Stimulated activated CD4-positive, alpha-beta T cell treated with anti-CD3 and anti-CD28 coated beads, Interleukin-15, amount 100 ng/mL, for 24 hours (primary cell): ENCODE measurements at places on chromosomes 1 and 21.

- DNase-seq, result no peak
Measured at GRCh38 chr1:67126111-67126746, 8.5 kb downstream of the C1orf141 start.

- no peak for DNase-seq
Measured at GRCh38 chr1:87682565-87682964, 353.9 kb downstream of the LMO4 start.

DNA sequence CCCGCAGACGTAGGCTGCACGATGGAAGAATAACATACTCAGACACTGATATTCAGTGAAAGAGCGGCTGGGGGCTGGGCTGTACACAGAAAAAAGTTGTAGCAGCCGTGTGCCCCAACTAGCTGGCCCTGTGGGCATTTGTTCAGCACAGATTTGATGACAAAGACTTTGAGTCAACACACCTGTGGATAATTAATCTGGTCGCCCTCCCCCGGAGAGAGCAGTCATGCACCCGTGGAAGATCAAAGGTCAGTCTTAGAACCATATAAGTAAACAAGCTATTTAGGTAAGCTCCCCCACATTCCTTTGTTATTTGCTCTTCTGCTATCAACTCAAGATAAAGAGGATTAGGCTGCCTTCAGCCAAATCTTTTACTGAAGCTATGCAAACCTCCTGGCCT, 148.4 kb upstream of the HMCN1 start:
- no peak for DNase-seq

GRCh38 chr1:32066489-32066873, 6.3 kb upstream of the TMEM39B start:
- no peak for DNase-seq

DNA sequence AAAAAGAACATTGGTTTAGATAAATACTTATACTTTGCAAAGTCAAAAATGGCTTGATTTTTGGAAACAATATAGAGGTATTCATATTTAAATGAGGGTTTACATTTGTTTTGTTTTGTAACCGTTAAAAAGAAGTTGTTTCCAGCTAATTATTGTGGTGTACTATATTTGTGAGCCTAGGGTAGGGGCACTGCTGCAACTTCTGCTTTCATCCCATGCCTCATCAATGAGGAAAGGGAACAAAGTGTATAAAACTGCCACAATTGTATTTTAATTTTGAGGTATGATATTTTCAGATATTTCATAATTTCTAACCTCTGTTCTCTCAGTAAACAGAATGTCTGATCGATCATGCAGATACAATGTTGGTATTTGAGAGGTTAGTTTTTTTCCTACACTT, 65.3 kb upstream of the SAMD13 start:
- no peak for DNase-seq

GRCh38 chr1:18501833-18502232, 21.1 kb downstream of the KLHDC7A start:
- DNase-seq, result no peak

GRCh38 chr1:82108843-82109242, 308.1 kb downstream of the ADGRL2 start:
- DNase-seq, result no peak

DNA sequence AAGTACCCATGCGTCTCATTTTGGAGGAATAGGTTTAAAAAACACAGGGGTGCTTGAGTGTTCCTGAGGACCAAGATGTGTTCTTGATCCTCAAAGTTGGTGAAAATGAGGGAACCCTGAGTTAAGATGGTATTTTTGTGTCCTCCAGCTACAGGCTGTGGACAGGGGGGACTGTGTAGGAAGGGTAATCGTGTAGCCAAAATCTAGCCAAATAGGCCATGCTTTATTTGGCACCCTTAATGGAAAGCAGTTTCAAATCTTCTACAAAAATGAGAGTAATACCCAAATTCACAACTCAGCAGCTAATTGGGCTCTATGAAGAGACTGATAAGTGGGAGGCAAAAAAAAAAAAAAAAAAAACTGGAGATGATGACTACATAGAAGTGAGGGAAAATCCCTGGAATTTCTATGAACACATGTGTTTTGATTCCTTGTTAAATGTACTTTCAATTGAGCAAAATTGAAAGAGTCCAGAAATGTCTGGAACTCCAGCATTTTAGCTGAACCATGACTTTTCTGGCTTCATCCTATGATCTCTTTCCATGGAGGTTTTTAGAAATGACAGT, 470 bp downstream of the HSD11B1 start:
- no peak for DNase-seq

GRCh38 chr1:110645821-110646735, 28.7 kb downstream of the KCNA3 start:
- DNase-seq, result no peak

DNA sequence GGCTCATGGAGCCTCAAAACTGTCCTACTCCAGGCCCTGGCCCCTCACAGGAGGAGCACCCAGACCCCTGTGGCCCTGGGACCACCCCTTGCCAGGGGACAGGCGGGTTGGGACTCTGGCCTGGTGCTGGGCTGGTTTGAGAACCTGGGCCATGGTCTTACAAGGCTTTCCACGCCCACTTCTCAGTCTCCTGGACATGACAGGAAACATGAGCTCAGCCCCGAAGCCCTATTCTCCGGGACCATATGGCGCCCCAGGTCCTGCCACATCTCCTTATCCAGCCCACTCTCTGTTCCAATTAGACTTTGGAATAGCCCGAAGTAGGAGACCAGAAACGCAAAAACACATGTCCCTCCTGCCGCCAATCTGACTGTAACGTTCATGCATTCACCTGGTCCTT, 47.9 kb downstream of the KCNAB2 start:
- DNase-seq, result no peak

DNA sequence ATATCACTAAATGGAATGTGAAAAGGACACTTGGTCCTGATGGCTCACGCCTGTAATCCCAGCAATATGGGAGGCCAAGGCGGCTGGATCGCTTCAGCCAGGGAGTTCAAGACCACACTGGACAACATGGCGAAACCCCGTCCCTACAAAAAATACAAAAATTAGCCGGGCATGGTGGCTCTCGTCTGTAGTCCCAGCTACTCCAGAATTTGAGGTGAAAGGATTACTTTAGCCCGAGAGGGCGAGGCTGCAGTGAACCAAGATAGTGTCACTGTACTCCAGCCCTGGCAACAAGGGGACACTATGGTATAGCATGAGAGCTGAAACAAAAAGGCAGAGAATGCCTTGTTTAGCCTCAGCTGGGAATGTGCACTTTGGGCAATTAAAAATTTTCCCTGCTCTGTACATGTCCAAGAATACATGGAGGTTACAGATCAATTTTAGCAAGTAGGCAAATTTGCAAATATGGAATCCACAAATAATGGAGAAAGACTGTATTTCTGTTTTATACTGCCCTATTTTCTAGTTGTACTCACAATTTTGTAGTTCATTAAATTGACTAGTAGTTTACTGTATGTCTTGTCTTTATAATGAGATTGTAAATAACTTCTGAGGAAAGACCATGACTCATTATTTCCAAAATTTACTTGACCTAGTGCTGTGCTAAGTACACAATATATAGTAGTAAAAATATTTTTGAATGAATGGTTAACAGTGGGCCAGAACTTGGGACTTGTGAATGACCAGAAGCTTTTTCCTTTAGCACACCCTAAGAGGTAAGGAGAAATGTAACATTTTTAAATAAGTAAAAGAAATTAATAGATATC, 2.0 kb upstream of the ANGEL2 start:
- no peak for DNase-seq

GRCh38 chr1:7536891-7537591, 234.1 kb upstream of the VAMP3 start:
- no peak for DNase-seq

- DNase-seq, result no peak
Measured at GRCh38 chr1:98813738-98814309, 152.3 kb downstream of the SNX7 start.

DNA sequence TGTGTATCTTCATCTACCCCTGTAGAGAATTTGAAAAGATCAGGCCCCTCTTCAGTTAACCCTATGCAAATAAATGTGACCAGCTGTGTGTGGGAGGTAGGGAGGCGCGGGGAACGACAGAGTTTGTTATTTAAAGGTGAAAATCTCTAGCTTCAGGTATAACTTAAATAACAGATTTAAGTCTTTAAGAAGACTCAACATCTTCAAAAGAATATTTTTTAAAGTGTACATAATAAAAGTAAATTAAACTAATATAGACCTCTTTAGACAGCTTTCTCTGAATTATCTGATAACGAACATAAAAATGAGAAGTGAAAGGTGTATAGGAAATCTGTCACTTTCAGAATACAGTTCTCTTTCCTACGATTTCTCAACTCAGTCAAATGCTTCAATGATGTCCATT, 16.0 kb downstream of the ANGPTL3 start:
- no peak for DNase-seq

DNA sequence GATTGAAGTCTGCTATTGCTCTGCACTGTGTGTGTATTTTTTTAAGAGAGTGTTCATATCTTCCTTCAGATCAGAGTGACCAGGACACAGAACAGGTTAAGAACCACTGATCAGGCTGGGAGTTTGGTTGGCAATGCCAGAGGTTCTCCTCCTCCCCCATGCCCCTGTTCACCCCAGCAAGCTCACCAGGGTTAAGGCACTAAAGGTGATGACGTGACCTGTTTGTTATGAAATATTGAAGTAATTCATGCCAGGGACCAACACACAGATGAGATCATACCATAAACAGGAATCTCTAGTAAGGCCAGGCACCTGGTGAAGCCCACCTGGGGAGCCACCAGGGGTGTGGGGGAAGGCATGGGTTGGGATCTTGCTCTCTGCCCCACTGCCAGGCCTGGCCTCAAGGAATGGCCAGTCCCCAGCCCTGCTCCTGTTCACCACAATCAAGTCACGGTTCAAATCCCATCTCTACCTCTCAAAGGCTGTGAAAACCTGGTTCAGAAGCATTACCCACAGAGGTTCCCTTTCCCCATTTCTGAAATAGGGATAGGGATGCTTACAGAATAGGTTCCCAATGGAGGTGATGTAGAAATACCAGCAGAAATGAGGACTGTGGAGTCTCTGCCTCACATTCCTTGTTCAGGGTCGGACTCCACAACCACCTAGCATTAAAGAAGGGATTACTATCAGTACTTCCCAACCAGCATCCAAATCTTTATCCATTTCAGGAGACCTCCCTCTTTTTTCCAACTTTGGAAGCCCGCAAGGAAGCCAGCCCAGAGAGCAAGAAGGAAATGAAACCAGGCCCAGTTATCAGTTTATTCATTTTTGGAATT, 2.4 kb downstream of the ID3 start:
- no peak for DNase-seq

DNA sequence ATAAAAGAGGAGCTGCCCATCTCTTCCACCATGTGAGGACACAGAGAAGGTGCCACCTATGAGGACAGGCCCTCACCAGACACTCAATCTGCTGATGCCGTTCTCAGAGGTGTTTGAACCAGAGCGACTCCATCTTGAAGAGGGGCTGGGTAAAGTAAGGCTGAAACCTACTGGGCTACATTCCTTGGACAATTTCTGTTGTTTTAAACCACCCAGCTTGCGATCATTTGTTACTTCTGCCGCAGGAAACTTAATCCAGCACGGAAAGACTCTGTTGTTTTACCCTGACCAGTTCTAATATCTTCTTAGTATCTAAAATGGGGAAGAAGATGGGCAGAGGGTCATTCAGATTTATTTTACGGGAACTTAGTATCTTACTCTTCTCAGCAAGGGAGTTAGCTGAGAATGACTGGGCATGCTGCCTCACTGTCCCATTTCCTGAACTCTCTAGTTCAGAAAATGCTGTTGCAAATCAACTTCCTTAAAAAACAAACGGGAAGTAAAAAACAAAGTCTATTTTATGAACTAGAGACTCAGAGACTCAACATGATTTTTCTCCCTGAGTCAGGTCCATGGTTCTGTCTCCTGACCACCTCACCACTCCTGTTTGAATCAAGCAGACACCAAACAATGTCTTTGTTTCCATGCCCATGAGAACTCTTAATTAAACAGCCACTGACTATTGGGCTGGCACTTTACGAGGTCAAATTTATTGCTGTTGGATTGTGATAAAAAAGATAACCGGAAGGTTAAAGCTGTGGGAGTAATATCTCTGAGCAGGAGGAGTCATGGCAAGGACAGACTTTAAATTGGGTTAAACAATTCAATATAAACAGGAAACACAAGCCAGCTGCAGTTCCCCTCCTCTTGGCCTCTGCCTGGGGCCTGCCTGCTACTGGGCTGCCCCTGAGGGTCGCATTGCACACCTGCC, 23.8 kb upstream of the IFNAR1 start:
- no peak for DNase-seq

DNA sequence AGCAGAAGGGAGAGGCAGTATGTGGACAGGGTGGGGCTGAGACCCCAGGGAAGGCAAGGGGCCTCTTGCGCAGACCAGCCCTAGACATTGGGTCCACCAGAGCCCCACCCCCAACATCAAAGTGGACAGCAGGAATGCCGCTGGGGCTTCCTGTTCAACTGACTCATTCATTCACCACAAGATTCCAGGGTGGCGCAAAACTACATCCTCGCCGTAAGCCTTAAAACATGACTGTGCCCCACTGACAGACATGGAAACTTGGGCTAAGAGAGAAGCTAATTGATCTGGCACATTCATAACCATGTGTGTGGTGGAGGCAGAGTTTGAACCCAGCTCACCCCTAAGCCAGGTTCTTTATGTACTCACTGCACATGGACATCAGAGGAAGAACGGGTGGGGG, 14.0 kb downstream of the COL16A1 start:
- DNase-seq, result no peak

DNA sequence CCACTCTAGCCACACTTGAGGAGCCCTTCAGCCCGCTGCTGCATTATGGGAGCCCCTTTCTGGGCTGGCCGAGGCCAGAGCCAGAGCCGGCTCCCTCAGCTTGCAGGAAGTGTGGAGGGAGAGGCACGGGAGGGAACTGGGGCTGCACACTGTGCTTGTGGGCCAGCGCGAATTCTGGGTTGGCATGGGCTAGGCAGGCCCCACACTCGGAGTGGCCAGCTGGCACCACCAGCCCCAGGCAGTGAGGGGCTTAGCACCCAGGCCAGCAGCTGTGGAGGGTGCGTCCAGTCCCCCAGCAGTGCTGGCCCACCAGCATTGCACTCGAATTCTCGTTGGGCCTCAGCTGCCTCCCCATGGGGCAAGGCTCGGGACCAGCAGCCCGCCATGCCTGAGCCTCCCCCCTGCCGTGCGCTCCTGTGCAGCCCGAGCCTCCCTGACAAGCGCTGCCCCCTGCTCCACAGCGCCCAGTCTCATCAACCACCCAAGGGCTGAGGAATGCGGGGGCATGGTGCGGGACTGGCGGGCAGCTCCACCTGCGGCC, 785.9 kb upstream of the TPTE start:
- no peak for DNase-seq

DNA sequence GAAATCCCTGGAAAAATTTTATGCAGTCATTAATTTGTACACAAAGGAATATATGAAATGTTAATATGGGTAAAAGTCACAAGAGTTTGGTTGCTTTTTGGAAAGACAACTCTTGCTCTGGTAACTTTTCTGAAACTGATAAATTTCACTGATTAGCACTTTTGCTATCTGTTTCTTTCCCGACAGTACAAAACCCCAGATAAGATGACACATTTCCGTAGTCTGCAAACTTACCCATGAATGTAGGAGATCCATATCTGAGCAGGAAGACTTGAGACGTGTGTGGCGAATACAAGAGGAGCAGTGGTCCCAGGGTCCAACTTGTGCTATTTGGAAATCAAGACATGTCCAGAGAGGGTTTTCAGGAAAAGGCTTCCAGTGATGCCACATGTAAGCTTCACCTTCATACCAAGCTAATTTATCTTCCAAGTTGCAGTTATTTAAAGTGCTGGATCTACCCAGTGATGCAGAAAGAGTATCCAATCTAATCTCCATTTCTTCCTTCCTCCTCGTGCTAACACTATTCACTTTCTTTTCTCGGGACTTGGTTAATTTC, 35.9 kb upstream of the SAMSN1 start:
- DNase-seq, result peak; percentile 10
